Lung (tissue), 17 donors: ENCODE measurements at places on chromosomes 6 and 20.

DNA sequence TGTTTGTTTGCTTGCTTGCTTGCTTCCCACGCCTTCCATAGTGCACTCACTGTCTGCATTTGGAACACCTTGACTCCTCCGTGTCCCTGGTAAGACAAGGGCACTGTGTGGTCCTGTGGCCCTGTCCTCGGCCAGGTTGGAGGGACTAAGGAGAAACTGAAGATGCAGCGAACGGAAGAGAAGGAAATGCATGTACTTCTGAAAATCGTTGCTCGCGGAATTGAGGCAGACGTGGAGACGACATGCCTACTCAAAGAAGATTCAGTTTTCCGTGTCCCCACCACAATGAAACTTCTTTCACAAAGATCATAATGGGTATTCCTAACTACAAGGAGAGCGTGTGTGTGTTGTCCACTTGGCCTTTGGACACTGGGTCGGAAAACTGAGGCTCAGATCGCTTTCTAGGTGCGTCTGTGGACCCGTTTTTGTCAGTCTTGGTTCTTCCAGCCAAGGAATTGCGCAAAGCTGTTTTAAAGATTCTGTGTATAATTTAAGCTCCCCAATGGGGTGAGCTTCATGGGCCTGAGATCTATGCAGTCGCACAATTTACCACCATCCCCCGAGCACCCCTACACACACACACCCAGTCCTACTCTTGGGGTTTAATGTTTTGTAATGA lies 120.4 kb upstream of the ZNF184 start:
- no peak for DNase-seq

- no peak for DNase-seq
Observed at GRCh38 chr6:12594530-12594893, 122.1 kb upstream of the PHACTR1 start.

- peak; percentile 27 for DNase-seq
Observed at GRCh38 chr20:11676630-11677287, 240.9 kb upstream of the BTBD3 start.

- DNase-seq = no peak
Observed at GRCh38 chr6:42331019-42331418, 113.4 kb upstream of the MRPS10 start.

GRCh38 chr6:53295176-53295575 lies 53.6 kb downstream of the ELOVL5 start:
- no peak for DNase-seq

- DNase-seq = no peak
Observed at GRCh38 chr6:17635568-17635967, 35.5 kb downstream of the FAM8A1 start.

DNA sequence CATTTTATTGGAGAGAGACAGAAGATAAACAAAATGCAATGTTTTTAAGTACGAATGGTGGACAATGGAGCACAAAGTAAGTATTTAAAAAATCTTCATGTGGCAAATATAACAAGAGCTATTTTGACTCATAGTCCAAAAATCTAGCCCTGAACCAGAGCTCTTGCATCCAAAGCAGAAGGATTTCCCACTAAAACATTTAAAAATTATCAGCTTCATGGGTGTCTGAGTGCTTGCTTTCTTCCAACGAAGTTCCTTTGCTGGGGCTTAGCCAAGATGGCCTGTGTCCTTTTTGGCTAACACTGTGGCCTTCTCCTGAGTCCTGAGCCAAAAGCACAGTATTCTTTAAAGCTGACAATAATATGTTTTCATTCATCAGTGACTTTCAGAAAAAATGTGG lies 161.7 kb downstream of the RIMS1 start:
- DNase-seq = peak; percentile 51

GRCh38 chr6:68445926-68446325 lies 189.2 kb upstream of the ADGRB3 start:
- DNase-seq = no peak

GRCh38 chr6:132205946-132206345 lies 195.3 kb downstream of the MOXD1 start:
- no peak for DNase-seq

- DNase-seq = no peak
Observed at GRCh38 chr6:144346719-144347447, 61.7 kb downstream of the UTRN start.

DNA sequence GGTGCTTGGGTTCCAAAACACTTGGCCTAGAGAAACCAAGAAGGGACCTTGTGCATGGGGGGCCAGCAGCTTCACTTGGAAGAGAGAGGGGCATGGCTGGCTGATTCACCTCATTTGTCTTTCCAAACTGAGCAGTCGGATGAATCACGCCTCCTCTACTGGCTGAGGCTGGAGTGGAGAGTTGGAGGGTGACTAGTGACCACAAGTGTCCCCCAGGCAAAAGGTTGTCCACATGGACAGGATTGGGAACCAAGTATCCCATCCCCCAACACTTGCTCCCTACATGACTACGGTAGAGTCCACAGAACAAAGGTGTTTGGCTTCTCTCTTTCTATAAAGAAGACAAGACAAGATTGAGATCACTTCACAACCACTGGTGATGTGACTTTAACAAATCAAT lies 875.6 kb downstream of the QKI start:
- no peak for DNase-seq

DNA sequence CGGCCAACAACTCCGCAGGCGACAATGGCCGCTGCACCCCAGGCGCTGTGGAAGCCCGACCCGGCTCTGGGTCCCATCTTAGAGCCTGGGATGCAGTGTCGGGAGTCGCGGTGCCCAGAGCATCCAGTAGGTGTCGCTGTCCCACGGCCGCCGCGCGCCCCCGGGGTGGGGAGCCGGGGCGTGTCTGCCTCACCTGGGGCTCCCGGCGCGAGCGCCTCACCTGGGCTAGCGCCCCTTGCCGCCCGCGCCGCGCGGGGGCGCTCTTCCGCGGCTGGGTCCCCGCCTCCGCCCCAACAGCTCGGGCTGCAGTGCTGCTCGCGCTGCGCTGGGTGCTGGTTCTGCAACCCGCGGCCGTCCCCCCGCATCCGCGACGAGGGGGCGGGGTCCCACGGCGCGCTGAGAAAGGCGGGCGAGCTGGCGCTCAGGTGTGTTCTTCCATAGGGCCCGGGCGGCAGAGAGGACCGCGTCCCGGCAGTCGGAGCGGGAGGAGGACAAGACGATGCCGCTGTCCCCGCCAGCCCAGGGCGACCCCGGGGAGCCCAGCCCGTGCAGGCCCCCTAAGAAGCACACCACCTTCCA lies at the start of gene CRYBG1:
Gene CRYBG1, plus strand, starts transcription at position 308 of the 579 bp plus-strand sequence. Its CDS starts 192 bp downstream, at position 500.
- peak; percentile 52 for DNase-seq

- DNase-seq = peak; percentile 93
Observed at GRCh38 chr20:52748285-52748932, 223.7 kb upstream of the TSHZ2 start.

GRCh38 chr6:35247642-35248231 lies 11.8 kb upstream of the ZNF76 start:
- DNase-seq = no peak
